ENCODE measurements at places on chromosomes 7 and 10.

DNA sequence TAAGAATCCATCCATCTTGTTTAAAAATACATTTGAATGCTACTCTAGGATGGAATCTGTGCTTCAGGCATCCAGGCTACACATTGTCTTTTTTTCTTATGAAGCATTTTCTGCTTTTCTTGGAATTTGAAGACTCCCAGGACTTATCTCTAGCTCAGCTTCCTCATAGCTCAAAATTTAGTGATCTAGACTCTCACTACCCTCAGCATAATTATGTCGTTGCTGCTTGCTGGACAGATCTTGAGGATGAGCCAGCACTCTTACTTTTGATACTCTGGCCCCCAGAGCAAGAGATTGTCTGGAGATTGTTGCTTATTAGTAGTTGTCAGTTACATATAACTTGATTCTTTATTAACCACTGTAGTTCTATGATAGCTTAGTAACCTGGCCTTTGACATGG is 83.3 kb upstream of the FGL2 start:
- no peak for DNase-seq

DNA sequence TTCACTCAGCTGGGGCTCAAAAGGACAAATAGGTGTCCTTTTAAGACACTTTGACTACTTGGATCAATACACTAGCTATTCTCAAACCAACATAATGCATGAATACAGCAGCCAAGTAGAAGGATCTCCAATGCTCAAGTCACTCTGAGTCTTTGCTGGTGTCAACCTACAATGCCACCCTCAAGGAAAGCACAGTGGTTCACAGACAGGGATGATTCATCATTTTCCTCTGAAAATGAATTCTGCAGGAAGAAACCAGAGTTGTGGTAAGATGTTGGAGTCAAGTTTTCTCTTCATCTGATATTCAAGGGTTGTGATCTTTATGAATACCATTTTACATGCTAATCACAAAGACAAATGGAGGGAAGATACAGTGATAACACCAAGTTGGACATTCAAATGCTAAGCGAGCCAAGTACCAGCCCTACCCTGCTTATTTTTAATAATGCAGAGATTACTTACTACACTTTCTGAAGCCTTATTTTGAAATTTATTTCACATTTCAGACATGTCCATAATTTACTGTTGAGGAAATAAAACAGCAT is 143.1 kb upstream of the FGFR2 start:
- DNase-seq = no peak

- DNase-seq = no peak
These were observed 349.8 kb downstream of the TCERG1L start for GRCh38 chr10:130961506-130962239.

- DNase-seq = no peak
These were observed 82.5 kb upstream of the PRR15 start for GRCh38 chr7:29480934-29481651.

DNA sequence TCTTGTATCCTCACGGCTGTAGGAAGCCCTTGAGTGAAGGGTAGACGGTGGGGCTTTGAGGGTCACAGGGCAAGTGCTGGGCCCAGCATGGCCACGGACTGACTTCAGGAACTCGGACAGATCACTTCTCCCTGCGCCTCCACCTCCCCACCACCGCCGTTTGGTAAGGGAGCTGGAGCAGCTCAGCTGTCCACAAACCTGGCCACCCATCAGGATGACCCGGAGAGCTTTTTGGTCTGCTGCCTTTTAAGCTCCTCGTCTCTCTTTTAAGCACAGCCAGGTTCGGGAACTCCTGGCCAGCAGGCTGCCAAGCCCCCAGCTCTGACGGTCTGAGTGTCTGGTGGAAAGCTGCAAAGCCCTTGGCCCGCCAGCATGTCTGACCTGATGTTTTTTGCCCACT is 64.1 kb downstream of the ABRAXAS2 start:
- DNase-seq = no peak

GRCh38 chr7:113217314-113217713 is 99.0 kb upstream of the SMIM30 start:
- no peak for DNase-seq

DNA sequence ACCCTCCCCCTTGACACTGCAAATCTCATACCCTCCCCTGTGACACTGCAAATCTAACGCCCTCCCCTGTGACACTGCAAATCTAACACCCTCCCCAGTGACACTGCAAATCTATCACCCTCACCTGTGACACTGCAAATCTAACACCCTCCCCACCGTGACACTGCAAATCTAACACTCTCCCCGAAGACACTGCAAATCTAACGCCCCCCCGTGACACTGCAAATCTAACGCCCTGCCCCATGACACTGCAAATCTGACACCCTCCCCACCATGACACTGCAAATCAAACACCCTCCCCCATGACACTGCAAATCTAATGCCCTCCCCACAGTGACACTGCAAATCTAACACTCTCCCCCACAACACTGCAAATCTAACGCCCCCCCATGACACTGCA is 603.7 kb downstream of the DNAJB6 start:
- DNase-seq = no peak

GRCh38 chr7:116231949-116232348 is 21.6 kb downstream of the TES start:
- DNase-seq = no peak

DNA sequence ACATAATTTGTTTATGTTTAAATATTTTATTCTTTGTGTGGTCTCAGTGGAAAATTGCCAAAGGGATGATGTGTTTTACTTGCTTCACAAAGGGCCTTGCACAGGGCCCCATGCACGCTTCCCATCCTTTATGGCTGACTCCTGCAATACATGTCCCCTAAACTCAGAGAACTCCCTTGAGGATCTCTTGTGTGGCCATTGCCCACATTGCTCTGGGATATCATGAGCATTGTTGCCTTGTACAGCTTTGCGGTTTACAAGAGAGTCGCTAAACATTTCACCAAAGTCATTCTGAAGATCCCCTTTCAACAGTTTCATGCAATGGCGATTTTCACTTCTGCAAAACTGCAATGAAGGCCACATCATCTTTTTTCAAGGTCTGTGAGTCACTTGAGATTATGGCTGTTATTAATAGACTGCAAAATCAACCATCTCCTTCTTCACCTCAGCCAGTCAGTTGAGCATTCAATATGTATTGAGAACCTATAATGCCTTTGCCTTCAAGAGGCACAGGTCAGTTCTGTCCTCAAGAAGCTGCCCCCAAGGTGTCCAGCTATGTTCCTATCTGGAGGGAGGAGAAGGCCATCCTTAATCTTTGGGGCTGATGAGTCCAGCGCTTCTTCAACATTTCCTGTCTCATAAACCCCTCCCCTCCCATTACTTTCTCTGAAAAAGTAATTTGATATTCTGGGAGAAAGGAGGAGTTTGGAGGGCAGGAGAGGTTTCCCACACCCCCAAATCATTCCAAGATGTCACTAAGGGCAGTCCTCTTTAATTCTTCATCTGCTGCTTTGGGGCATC is 108.1 kb downstream of the CCDC71L start:
- DNase-seq = no peak

DNA sequence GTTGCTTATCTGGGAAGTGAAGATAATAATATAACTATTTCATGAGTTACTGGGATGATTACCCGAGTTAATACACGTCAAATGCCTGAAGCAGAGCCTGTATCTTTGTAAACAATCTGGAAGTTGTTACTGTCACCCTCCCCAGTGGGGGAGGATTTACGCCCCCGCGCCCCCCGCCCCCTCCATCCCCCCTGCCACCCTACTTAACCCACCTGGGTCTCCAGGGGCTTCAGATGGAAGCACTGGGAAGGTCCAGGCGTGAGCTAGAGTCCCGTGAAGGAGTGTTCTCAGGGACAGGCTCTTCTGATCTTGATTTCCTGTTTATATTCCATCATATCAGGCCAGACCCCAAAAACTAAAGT is 691 bp upstream of the PPA1 start:
- no peak for DNase-seq

- no peak for DNase-seq
These were observed 157.3 kb downstream of the LRRC4 start for GRCh38 chr7:127873715-127874636.
